ENCODE measurements at places on chromosomes 2 and 18. TPM values are rescaled to one million over a fixed set of nuclear protein-coding genes. Genes with fewer than 3 reads are reported as not detected.

CNRIP1 gene
- 12.5 TPM for total RNA-seq

TMEM163 gene
- total RNA-seq: 0.46 TPM

HOXD1 gene
- total RNA-seq: not detected

CHMP1B gene
- total RNA-seq: 28.6 TPM

TMEM247 gene
- total RNA-seq: not detected

PARD6G gene
- 2.1 TPM for total RNA-seq

GALNT14 gene
- total RNA-seq: 0.38 TPM

Data from Right ventricle myocardium inferior (tissue), 1 donor.